ENCODE measurements at places on chromosomes 12 and 14.

DNA sequence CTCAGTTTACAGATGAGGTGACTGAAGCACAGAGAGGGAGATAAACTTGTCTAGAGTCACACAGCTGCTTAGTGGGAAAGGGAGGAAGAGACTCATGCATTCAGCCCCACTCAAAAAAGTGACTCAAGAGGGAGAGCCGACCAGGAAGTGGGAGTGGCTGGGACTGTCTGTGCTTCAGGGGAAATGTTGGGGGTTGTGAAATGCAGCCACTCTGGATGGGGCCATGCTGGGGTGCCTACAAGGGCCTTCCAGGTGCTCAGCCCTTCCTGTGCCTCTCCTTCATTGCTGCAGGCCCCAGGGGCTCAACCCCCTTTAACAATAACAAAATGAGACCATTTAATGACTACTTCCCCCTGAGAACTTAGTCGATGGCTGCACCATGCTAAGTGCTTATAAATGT lies 41.8 kb downstream of the CACNA1C start:
- DNase-seq, result no peak

GRCh38 chr12:46459861-46460545 lies 87.4 kb upstream of the SLC38A2 start:
- peak; percentile 16 for DNase-seq

GRCh38 chr14:101232340-101233020 lies 328.8 kb upstream of the DIO3 start:
- no peak for DNase-seq

- no peak for DNase-seq
These were observed 115.5 kb upstream of the FKBP4 start for GRCh38 chr12:2679068-2679815.
